ENCODE measurements at places on chromosomes 16 and 17.

- DNase-seq, result peak; percentile 18
Measured at GRCh38 chr16:3755249-3755648, 37.9 kb upstream of the TRAP1 start.

DNA sequence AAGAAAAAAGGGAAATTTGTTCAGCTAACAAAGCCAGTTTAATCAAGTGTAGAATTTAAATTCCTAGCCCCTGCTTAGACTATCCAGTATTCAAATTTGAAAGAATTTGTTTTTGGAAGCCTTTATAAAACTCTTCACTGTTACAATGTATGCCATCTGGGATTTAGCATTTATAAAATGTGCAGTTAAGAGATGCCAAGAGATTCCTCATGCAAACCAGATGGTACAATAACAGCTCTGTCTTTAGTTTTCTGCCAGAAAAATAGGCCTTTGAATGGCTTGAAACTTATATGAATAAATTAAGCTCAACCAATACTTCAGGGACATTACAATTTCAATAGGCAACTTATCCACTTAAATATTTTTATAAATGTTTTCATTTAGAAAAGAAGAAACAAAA, 6.8 kb upstream of the ANKS4B start:
- no peak for DNase-seq

- DNase-seq, result no peak
Measured at GRCh38 chr16:19354371-19354770, 63.3 kb upstream of the TMC5 start.

- no peak for DNase-seq
Measured at GRCh38 chr17:44191369-44191768, 4.6 kb downstream of the TMUB2 start.

- DNase-seq, result peak; percentile 83
Measured at GRCh38 chr17:37373530-37374159, 2.1 kb upstream of the C17orf78 start.
